ENCODE measurements at places on chromosomes 16 and 17. TPM values are rescaled to one million over a fixed set of nuclear protein-coding genes. Genes with fewer than 3 reads are reported as not detected.

GRCh38 chr16:27739606-27740357, 189.8 kb downstream of the KATNIP start:
- no peaks in the 10 kb centered on the region for H3K27me3 ChIP-seq
- no peak overlapping the region for H3K4me3 ChIP-seq
- peaks cover 18% of the 10 kb centered on the region for H3K36me3 ChIP-seq
- H3K4me1 ChIP-seq = no peaks in the 10 kb centered on the region
- H3K27ac ChIP-seq = no peak overlapping the region

DNA sequence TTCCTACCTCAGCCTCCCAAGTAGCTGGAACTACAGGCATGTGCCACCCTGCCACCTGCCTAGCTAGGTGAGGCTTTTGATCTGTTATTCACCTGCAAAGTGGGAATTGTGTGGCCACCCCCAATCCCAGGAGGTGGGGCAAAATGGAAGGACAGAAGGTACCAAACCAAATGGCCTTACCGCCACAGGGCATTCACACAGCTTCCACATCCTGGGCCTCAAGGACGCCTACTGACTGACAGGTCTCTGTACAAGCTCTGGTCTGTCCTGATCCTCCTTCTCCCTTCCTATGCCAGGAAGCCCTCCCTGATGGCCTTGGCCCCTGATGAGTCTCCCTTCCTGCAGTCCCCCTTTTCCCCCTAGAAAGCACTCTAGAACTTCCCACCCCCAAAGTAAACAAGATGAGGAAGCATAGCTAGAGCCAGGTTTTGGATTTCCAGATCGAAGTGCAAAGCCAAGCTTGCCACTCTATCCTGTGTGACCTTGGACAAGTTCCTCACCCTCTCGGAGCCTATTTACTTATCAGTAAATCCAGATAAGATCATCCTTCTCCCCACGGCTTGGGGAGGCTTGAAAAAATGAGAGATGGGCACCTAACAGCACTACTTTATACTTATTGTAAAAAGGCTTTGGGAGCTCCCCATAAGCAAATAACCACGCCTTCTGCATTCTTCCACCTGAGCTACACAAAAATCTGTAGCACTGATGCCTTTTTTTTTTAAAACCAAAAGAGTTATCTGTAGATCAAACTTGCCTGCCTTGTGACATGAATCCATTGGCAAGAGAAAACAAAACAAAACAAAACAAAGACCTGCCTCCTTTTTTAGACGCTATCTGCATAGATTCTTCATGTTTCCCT, 4.5 kb downstream of the PLLP start:
- no peak for DNase-seq
- no peak overlapping the region for H3K4me3 ChIP-seq
- H3K27ac ChIP-seq = no peak overlapping the region
- no peaks in the 10 kb centered on the region for H3K36me3 ChIP-seq

- no peaks in the 10 kb centered on the region for H3K36me3 ChIP-seq
- H3K27ac ChIP-seq = no peak overlapping the region
- no peaks in the 10 kb centered on the region for H3K4me1 ChIP-seq
- DNase-seq = no peak
- H3K27me3 ChIP-seq = no peaks in the 10 kb centered on the region
These were observed 11.5 kb upstream of the KRT38 start for GRCh38 chr17:41452281-41452680.

- H3K27ac ChIP-seq = peak overlapping the region; percentile 68
- no peaks in the 10 kb centered on the region for H3K27me3 ChIP-seq
- no peak for DNase-seq
These were observed 32.4 kb downstream of the TIMM22 start for GRCh38 chr17:1029196-1029921.

- H3K27ac ChIP-seq = no peak overlapping the region
- no peak overlapping the region for H3K4me3 ChIP-seq
- H3K4me1 ChIP-seq = no peaks in the 10 kb centered on the region
- no peak for DNase-seq
- H3K36me3 ChIP-seq = no peaks in the 10 kb centered on the region
- H3K27me3 ChIP-seq = peaks cover 16% of the 10 kb centered on the region
These were observed 119.4 kb upstream of the NLRP1 start for GRCh38 chr17:5703736-5704135.

- H3K4me1 ChIP-seq = no peaks in the 10 kb centered on the region
- H3K4me3 ChIP-seq = no peak overlapping the region
- H3K27me3 ChIP-seq = no peaks in the 10 kb centered on the region
- DNase-seq = no peak
These were observed 20.4 kb downstream of the ACSM3 start for GRCh38 chr16:20784204-20784603.

GRCh38 chr17:36611345-36612072, 10.1 kb downstream of the MRM1 start:
- no peaks in the 10 kb centered on the region for H3K36me3 ChIP-seq
- H3K4me1 ChIP-seq = peaks cover 10% of the 10 kb centered on the region
- H3K4me3 ChIP-seq = no peak overlapping the region
- DNase-seq = no peak
- H3K27me3 ChIP-seq = peaks cover 10% of the 10 kb centered on the region

- H3K27me3 ChIP-seq = peaks cover 37% of the 10 kb centered on the region
- DNase-seq = peak; percentile 47
- H3K36me3 ChIP-seq = no peaks in the 10 kb centered on the region
- H3K4me3 ChIP-seq = peak overlapping the region; percentile 22
- H3K4me1 ChIP-seq = peaks cover 25% of the 10 kb centered on the region
- H3K27ac ChIP-seq = peak overlapping the region; percentile 74
These were observed 18.8 kb downstream of the ALOX15B start for GRCh38 chr17:8057691-8058114.

DNA sequence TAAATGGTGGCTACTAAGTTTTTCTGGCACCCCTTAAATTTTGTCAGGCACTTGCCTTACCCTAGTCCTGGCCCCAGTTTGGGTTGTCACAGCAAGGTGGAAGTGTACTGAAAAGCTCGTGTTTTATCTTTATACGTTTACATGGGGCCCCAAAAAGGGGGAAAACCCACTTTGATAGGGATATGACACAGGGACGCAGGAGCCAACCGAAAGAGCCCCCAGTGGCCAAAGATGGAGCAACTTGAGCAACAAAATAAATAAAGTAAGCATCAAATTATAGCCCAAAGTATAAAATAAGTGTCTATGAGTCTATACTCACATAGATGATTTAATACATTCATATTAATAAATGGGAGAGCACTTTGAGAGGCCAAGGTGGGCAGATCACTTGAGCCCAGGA, 5.0 kb upstream of the CETP start:
- no peak overlapping the region for H3K27ac ChIP-seq
- no peaks in the 10 kb centered on the region for H3K27me3 ChIP-seq
- H3K4me3 ChIP-seq = no peak overlapping the region
- no peaks in the 10 kb centered on the region for H3K36me3 ChIP-seq

DNA sequence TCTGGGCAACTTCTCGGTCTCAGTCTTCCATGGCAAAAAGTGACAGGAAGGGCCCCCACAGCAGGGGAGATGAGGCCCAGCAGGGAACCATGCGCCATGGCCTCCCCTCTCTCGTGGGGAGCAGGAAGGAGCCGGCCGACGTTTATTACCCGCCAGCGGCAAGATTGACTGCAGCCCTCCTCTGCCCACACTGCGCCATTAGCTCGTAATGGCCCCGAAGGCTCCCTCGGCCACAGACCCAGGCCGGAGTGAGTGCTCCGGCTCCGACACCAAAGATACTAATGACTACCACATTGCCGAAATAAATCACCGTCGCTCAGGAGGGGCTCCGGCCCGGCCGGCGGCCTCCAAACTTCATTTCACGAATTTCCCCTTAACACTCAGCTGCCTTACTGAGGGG, 226.9 kb downstream of the C16orf78 start:
- H3K4me3 ChIP-seq = no peak overlapping the region
- no peaks in the 10 kb centered on the region for H3K27me3 ChIP-seq
- no peaks in the 10 kb centered on the region for H3K36me3 ChIP-seq

The RHBDL1 gene
- total RNA-seq = 2.0 TPM

The CCDC78 gene
- total RNA-seq = 26.1 TPM
